CD4-positive, alpha-beta T cell treated with Interleukin-2 at 100 ng/mL for 4 hours (primary cell): ENCODE measurements at places on chromosomes 13 and 19.

GRCh38 chr13:80684217-80684991 lies 343.5 kb upstream of the SPRY2 start:
- no peak for DNase-seq

- peak; percentile 42 for DNase-seq
Observed at GRCh38 chr19:55080121-55080967, 4.7 kb downstream of the EPS8L1 start.

DNA sequence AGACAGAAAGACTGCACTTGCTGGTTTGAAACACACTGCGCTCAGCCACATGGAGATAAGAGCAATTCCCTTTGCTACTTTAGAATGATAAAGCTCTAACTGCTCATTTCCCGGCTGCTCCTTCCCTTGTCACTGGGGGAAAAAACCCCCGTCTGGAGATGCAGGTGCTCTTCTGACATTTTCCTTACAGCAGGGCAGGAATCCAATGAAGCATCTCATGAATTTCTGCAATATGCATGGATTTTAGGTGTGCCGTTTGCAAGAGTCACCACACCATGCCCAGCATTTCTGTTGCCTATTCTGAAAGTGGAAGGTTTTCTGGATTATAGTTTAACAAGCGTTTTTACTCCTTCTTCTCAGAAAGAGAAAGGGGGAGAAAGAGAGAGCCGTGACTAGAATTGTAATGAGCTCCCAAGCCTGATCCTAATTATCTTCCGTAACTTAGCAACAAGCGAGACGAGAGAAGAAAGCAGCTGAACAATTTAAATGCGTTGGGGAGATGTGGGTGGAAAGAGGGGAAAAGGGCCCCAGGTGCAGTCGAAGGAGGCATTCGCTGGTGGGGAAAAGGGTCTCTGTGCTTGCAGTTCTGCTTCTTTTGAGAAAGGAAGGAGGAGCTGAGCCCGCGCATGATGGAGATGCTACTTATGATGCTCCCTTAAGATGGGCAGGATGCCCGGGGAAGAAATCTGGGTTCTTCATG lies 76.6 kb upstream of the SPATA13 start:
- DNase-seq = no peak

- DNase-seq = no peak
Observed at GRCh38 chr13:25982907-25983306, 68.9 kb downstream of the SHISA2 start.

GRCh38 chr13:43166644-43167457 lies 143.5 kb downstream of the DNAJC15 start:
- DNase-seq = no peak

GRCh38 chr19:32178401-32178800 lies 167.0 kb upstream of the ZNF507 start:
- DNase-seq = no peak

GRCh38 chr19:2246801-2247361 lies 2.2 kb upstream of the AMH start:
- no peak for DNase-seq

GRCh38 chr19:10471909-10472308 lies 31.2 kb downstream of the KEAP1 start:
- peak; percentile 42 for DNase-seq

DNA sequence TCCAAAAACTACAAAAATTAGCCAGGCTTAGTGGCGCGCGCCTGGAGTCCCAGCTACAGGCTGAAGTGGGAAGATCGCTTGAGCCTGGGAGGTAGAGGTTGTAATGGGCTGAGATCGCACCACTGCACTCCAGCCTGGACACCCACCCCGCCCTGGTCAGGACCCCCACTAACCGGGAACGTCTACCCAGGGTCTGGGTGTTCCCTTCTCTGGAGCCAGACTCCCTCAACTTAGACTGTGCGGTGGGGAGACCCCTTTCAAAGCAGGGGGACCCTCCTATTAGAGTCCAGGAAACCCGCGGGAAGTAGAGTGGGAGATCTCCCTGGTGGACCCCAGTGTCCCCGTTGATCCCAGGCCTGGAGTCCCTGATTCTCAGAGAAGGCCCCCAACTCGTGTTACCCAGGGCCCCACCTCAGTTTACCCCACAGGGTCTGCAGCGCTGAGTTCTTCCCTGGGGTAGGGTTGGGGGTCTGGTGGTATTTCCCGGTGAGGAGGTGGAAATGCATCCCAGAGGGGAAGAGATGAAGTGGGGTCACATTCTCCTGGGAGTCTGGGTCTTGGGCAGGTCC lies 6.1 kb upstream of the ARRDC2 start:
- no peak for DNase-seq

DNA sequence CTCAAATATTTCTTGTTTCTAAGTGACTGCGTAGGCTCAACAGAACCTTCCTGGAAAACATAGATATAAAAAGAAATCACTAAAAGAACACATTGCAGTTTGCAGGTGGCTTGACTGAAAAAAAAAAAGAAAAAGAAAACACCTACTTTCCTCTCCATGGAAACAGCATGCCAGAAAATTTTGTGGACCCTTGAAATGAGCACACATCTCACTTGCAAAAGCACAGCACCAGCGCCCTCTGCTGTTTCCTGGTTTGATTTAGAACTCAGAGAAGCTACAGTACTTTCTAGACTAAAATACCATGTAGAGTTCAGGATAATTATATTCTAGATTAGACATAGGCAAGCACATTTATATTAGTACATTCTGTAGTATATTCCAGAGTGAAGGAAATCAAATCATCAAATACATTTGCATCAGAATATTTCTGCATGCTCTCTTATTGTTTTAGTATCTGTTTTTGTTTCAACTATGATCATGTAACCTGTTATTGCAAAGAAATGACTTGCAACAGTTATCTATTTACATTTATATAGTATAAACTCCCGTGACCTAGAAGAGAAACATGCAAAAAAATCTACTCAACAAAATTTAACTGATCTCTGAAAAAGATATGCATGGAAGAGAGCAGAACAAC lies 22.3 kb upstream of the XPO4 start:
- peak; percentile 69 for DNase-seq

DNA sequence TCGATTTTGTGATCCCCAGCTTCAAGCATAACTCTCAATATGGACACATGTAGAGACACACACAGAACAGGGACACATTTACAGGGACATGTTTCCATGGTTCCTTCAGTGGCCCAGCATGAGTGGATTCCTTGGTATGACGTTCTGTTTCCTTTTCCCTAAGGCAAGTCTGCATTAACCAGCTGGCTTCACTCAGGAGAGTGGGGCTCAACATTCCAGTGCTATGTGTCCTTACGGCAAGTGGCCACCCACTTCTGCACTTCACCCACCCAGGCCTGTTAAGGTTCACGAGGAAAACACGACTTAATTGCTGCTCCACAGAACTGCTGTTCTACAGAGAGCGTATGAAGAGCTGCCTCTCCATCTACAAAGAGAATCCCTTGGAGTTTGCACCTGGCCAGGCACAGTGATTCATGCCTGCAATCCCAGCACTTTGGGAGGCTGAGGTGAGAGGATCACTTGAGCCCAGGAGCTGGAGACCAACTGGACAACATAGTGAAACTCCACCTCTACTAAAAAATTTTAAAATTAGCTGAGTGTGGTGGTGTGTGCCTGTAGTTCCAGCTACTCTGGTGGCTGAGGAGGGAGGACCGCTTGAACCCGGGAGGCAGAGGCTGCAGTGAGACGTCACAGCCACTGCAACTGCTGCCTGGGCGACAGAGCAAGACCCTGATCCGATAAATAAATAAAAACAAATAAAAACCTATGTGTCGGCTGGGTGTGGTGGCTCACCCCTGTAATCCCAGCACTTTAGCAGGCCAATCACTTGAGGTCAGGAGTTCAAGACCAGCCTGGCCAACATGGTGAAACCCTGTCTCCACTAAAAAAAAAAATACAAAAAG lies 32.5 kb downstream of the BRD4 start:
- no peak for DNase-seq

GRCh38 chr19:30225676-30226463 lies 146.3 kb upstream of the ZNF536 start:
- no peak for DNase-seq

- no peak for DNase-seq
Observed at GRCh38 chr19:49441210-49441959, at the start of gene SLC17A7. Gene SLC17A7 (minus strand): TSS chr19:49441527. CDS start chr19:49441379, 148 bp downstream.

- DNase-seq = no peak
Observed at GRCh38 chr19:50205681-50206138, 2.3 kb downstream of the MYH14 start.

- DNase-seq = peak; percentile 40
Observed at GRCh38 chr19:47444388-47444821, 25.1 kb upstream of the MEIS3 start.

GRCh38 chr19:32702010-32702409 lies 10.4 kb downstream of the NUDT19 start:
- no peak for DNase-seq

DNA sequence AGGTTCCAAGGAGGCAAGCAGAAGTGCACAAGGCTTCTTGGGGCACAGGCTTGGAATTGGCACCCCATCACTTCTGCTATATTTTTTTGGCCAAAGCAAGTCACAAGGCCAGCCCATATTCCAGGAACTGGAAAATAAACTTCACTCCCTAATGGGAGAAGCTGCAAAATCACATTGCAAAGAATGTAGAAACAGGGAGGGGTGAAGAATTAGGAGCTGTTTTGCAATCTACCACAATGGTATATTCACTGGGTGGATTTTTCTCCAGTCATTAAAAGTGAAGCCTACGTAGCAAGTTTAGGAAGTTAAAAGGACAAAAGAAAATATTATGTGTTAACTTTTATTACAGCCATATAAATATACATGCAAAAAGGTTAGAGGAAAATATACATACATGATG lies 464.8 kb downstream of the COG6 start:
- DNase-seq = no peak

- peak; percentile 50 for DNase-seq
Observed at GRCh38 chr19:47111006-47111621, 2.5 kb downstream of the ZC3H4 start.

GRCh38 chr13:77056382-77056781 lies 29.4 kb upstream of the FBXL3 start:
- DNase-seq = no peak

DNA sequence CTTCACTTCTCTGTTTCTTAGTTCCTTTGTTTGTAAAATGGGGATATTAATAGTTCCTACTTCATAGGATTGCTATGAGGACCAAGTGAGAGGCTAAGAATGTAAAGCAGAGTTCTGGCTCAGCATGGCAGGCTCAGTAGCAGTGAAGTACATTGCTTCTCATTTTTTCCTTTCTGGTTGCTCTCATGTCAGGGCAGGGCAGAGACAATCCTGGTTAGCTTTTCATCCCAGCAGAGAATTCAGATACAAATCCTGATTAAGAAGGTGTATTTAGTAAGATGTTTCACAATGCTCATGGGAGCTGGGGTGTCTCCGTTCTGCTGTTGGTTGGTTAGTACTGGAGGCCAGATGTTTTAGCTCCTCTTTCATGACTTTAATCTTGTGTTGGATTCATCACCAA lies 42.9 kb downstream of the WASF3 start:
- DNase-seq = no peak

DNA sequence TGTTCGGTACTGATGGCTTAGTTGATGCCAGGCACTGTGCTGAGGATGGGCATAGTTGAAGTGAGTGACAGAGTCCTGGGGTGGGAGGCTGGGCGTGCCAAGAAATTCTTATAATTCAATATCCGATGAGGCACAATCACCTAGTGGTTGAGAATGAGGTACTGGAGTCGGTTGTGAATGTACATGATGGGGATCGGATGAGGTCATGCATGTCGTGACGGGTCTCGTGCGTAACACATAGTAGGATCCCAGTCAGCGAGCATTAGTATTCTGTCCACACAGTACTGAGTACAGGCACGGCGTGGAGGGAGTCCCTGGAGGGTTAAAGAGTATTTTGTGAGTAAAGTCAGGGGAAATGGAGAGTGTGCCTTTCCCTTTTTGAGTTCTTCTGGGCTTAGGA lies 2.8 kb downstream of the SAFB start:
- DNase-seq = no peak

DNA sequence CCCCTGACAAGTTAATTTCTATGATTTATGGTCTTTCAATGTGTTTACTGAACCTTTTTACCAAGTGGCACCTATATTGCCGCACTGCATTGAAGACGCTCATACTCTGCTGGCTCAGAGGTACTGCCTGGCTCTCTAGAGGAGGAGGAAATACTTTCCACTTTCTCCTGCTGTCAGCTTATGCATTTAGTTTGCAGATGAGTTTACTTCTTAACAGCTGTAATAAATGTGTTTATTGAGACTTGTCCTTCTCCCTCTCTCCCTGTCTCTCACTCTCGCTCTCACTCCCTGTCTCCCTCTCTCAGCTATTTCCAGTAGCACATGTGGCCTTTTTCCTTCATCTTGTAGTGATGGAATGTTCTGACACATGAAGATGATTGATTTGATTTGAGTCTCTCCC lies 60.3 kb upstream of the SPATA13 start:
- DNase-seq = no peak

DNA sequence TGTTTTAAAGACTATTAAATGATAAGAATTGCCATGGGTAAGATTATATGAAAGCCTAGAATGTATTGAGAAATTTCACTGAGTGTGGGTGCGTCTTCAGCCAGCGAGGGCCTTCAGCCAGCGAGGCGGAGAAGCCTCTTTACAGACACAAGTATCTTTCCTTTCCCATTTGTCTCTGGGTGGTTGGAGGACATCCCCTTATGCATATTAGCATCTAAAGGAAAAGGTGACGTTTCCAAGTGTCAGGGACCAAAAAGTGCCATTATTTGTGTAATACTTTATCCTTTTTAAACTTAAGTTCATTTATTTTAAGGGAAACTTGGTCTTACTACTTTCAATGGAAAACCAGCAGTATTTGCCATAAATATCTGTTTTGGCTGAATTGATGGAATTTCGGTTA lies 22.2 kb downstream of the SMARCA4 start:
- no peak for DNase-seq

DNA sequence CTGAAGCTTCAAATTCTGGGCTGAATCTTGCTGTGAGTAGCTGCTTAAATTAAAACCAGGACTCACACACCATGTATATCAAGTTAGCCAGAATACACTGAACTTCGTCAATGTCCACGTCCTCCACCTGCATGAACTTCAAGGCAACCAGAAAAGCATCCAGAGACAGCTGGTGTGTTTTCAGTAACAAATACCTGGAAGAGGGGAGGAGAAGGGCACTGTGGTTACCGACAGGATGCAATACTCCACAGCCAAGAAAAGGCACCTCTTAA lies 20.4 kb downstream of the PROZ start:
- no peak for DNase-seq

DNA sequence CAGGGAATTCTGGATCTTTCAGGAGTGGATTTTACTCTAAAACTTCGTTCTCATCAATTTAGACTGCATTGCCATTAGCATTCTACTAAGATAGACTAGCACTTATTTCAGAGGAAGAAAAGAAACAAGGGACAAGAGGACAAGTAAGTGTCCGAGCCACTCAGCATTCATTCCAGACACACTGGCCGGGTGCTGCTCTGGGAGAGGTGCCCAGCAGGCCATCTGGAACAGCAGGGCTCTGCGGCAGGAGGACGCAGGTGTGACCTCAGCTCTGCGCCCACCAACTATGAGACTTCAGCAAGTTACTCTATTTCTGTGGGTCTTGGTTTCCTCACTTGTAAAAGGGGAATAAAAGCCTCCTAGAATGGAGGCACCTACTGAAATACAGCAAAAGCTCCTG lies 4.2 kb downstream of the EPS15L1 start:
- DNase-seq = no peak

DNA sequence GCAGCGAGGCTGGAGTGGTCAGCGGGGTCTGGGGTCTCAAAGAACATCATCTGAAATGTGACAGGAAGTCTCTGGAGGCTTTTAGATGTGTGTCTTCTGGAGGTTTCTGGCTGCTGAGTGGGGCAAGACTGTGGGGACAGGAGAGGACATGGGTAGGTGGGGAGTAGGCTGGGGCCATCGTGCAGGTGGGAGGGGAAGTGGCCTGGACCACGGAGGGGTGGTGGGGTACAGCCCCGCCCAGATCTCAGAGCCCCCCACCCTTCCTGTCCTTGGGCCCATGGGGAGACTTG lies 6.2 kb downstream of the AP1M1 start:
- no peak for DNase-seq

- no peak for DNase-seq
Observed at GRCh38 chr13:20192158-20192835, 441 bp downstream of the GJB2 start.
